ENCODE measurements at places on chromosomes 4 and X. TPM values are rescaled to one million over a fixed set of nuclear protein-coding genes. Genes with fewer than 3 reads are reported as not detected.

- no peak for DNase-seq
These were observed 96.1 kb upstream of the TFDP3 start for GRCh38 chrX:133314281-133314680.

GRCh38 chrX:136497556-136498052 is at the start of gene HTATSF1:
Gene HTATSF1 (plus strand): TSS chrX:136497592. CDS start chrX:136497685, 93 bp downstream.
- DNase-seq: no peak

GABRG1 gene
- total RNA-seq: not detected

- DNase-seq: peak; percentile 88
These were observed 20.2 kb downstream of the TMEM31 start for GRCh38 chrX:103730796-103731493.

- peak; percentile 84 for DNase-seq
These were observed 27.5 kb downstream of the LNX1 start for GRCh38 chr4:53563824-53564223.

- DNase-seq: no peak
These were observed 58.7 kb downstream of the LEF1 start for GRCh38 chr4:108109997-108110416.

CXCL3 gene
- not detected for total RNA-seq

- DNase-seq: no peak
These were observed 4.4 kb downstream of the ADGRL3 start for GRCh38 chr4:61204353-61205060.

DNA sequence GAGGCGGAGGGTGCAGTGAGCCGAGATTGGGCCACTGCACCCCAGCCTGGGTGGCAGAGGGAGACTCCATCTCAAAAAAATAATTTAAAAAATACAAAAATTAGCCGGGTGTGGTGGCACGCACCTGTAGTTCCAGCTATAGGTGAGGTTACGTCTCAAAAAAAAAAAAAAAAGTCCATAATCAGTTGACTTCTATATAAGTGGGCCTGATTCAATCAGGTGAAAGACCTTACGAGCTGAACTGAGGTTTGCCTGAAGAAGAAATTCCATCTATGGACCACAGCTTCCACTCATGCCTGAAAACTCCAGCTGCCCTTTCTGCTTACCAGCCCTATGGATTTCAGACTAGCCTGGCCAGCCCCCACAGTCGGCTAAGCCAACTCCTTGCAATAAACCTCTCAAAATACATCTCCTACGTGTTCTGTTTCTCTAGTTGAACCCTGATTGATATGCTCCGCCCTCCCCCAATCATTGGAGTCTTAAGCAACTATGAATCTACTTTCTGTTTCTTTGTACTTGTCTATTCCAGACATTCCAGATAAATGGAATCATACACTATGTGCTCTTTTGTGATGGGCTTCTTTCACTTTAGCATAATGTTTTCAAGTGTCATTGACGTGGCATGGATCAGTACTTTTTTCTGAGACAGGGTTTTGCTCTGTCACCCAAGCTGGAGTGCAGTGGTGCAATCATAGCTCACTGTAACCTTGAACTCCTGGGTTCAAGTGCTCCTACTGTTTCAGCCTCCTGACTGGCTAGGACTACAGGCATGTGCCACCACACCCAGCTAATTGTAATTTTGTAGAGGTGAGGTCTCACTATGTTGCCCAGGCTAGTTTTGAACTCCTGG is 36.6 kb downstream of the SAT1 start:
- peak; percentile 12 for DNase-seq

GRCh38 chr4:39429476-39430334 is 23.0 kb downstream of the KLB start:
- DNase-seq: no peak

- peak; percentile 58 for DNase-seq
These were observed 200.7 kb upstream of the IL15 start for GRCh38 chr4:141435446-141436225.

TLR6 gene
- 3.4 TPM for total RNA-seq

Measured in GM23248 (cell line).